ENCODE measurements at places on chromosomes 16 and 17.
A peak's percentile ranks its signal among the peaks of the same experiment; 100 is the strongest.

- no peak for DNase-seq
Observed at GRCh38 chr17:82343560-82343959, 10.0 kb upstream of the SECTM1 start.

GRCh38 chr17:1186923-1187771 is 7.4 kb upstream of the ABR start:
- DNase-seq = peak; percentile 78

DNA sequence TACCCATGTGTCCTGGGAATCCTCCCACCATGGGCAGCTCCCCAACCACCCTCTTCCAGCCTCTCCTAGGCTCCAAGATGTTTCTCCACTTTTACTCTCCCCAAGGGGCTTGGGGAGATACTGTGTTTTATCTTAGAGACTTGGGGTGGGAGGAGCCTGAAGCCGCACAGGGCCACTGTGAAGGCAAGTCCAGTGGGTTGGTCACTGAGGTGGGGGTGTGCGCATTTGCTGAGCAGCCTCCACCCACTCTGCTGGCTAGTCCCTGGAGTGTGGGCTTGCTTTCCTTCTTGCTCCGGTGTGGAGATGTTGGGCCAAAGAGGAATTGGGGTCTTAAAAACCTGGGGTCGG is 4.1 kb upstream of the CLDN9 start:
- DNase-seq = no peak

GRCh38 chr17:63232565-63233310 is 213.4 kb downstream of the CYB561 start:
- DNase-seq = no peak

DNA sequence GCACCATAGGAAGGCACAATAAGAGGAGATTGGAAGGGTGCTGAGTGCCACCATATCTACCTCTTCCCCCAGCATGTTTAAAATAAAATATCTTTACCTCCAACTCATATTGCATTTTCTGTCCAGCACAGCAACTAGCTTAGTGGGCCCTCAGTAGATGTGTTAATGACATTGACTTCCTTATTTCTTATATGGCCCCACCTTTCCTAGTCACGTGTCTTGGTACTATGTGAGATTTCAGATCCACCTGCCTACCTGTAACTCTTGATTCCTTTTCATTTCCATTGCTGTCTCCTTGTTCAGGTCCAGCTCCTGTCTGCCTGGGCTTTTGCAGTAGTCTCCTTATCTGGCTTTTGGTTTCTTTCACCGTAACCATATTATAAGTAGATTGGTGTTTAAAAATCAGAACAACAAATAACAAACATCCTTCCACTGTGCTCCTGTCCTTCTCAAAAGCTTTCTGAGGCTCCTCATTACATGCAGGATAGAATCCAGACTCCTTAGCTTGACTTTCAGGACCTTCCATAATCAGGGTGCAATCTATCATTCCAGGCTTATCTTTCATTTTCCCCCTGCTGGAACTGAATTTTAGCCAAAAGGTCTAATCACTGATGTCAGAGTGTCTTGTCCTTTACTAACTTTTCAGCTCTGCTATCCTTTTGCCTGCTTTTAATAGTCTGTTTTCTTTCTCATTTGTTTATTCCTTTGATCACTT is 71.3 kb downstream of the FTO start:
- no peak for DNase-seq

All from CD4-positive, alpha-beta T cell treated with Interferon alpha-2 for 1 hour (primary cell).